NCI-H2081 treated with DMSO at 0.1 percent for 48 hours (cell line): ENCODE measurements at places on chromosomes 5 and 9.
A peak's percentile ranks its signal among the peaks of the same experiment; 100 is the strongest.

- DNase-seq, result no peak
Measured at GRCh38 chr9:92496396-92497176, 14.3 kb upstream of the ASPN start.

- no peak for DNase-seq
Measured at GRCh38 chr5:95220381-95220780, 64.5 kb downstream of the MCTP1 start.

- DNase-seq, result no peak
Measured at GRCh38 chr5:90506221-90506620, 23.2 kb downstream of the LYSMD3 start.

DNA sequence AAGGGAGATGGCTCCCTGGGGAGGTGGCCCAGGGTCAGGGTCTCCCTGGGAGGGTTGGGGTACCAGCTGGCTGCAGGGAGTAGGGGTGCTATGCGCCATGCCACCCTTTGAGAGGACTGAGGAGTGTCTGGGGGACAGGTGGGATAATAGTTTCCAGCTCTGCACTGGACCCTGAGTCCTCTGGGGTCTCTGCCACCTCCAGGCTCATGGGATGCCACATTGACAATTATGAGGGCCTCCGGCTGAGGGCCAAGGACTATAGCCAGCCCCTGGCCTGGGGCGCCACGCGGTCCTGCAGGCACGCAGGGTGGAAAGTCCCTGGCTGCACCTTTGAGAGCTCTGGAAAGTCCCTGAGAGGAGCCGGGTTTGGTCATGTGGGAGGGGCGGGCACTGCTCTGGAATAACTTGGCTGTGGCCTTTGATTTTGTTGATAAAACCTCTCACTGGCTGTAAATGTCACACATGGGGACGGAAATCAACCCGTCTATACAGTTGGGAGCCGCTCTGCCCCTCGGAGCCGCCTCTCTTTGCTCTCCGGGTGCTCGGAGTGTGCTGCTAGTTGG is 16.0 kb downstream of the TRAF2 start:
- DNase-seq, result no peak

DNA sequence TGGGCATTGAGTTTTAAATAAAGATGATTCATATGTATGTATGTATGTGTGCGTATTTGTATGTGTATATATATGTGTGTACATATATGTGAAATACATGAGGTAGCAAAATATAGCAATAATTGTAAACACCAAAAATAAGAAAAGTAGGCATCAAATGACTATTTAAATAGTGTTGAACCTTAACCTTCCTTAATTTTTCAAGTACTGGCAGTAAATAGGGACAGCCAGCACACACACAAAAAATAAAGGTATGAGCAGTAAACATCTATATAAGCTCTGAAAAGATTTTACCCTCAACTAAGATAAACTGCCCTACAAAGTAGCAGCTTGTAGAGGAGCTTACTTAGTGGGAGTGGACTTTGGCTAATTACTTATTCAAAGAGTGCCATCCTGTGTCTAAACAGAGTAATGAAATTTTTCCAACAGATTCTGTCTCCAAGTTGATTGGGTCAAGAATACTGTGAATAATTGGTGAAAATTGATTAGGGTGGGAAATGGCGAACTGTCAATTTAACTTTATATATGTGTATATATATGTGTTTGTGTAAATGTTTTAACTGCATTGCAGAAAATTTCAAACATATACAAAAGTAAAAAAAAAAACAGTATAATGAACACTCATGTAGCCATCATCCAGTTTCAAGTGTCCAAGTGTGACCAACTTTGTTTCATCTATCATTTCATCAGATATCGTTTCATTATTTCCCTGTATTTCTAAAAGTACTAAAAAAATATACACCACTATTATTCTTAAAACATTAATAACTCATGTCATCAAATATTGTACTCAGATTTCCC is 2.0 kb upstream of the ADAMTS6 start:
- DNase-seq, result peak; percentile 3

- DNase-seq, result no peak
Measured at GRCh38 chr5:127696683-127697082, 6.5 kb upstream of the CCDC192 start.

DNA sequence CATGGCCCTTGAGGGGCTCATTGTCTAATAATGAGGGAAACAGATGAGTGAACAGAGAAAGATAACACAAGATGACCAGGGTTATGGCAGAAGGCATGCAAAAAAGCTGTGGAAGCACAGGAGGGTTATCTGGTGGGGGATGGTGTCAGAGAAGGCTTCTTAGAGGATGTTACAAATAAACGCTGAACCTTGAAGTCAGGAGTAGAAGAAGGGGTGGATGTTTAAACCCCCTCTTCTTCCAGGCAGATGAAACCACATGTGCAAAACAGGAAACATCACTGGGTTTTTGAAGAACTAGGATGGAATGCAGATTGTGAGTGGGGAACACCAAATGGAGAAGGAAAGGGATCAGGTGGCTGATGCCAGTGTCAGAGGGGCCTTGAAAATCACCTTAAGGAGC is 41.8 kb upstream of the NR5A1 start:
- no peak for DNase-seq

- no peak for DNase-seq
Measured at GRCh38 chr9:114178756-114179450, 23.6 kb downstream of the COL27A1 start.

GRCh38 chr5:2581418-2581817 is 170.1 kb downstream of the IRX2 start:
- DNase-seq, result no peak

- DNase-seq, result no peak
Measured at GRCh38 chr9:90722071-90722470, 79.4 kb upstream of the DIRAS2 start.

DNA sequence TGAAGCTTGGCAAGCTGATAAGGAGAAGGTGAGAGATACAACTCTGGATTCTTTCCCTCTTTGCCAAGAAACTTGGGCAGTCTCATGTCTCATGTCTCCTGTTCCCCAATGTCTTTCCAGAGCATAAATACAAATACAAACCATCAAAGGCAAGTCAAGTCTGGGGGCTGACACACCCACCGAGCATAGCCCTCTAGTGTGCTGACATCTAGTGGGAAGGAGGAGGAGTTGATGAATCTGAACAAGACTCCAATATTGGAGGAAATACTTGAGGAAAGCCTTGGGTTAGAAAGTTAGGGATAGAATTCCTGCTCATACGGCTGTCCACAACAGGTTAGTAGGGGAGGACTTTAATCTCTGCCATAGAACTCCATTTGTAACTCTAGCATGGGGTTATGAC is 8.6 kb downstream of the MLANA start:
- no peak for DNase-seq

GRCh38 chr5:54884195-54884536 is 101.2 kb downstream of the ESM1 start:
- DNase-seq, result no peak

- no peak for DNase-seq
Measured at GRCh38 chr5:88768411-88768810, 114.6 kb downstream of the MEF2C start.
